Smooth muscle cell of the brain vasculature (primary cell): ENCODE measurements at places on chromosomes 13 and 19.

DNA sequence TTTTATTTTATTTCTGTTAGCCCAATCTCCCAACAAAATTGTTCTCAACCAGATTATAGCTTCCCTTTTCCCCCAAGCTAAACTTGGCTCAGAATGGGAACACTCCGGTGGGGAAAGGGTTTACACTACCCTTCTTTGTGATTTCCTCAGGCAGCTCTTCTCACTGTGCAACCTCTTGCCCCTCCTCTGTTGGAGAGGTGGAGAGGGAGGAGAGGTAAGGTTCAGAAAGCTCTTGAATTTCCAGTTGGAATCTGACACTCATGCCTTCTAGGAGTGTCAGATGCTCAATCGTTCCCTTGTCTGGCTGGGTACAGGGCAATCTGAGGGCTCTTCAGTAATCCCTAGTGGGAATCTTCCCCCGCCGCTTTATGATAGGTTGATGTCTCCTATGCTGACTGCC is 486.1 kb upstream of the KLF12 start:
- no peak for DNase-seq

DNA sequence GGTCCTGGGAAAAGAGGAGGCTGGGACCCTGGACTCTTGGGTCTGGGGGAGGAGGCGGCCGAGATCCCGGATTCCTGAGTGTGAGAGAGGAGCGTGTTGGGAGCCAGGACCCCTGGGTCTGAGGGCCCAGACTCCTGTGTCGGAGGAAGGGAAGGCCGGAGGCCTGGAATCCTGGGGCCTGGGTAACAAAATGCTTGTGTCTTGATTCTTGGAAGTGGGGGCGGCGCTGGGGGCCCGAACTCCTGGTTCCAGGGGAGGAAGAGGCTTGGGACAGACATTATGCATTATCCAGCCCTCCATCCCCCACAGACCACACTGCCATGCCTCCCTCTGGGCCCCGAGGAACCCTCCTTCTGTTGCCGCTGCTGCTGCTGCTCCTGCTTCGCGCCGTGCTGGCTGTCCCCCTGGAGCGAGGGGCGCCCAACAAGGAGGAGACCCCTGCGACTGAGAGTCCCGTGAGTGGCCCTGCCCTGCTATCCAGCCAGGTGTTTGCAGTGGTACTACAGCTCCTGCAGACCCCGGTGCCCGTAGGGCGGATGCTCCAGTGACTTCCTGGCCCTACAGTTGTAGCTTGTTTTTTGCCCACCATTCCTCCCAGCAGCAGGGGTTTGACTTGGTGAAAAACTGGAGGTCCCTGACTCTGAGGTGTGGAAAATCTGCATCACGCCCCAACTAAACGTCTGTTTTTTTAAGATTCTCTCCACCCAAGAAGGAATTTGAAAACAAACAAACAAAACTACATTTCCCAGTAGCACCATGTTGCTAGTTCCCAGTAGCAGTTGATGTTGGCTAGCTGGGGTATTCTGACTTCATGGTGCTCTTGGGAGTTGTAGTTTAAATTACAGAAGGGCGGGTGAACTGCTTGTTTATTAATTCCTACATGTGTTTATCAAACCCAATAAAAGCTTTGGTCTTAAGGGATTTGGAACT is 630 bp downstream of the NUCB1 start:
- no peak for DNase-seq

- no peak for DNase-seq
Measured at GRCh38 chr13:99199541-99200431, 868 bp upstream of the UBAC2 start.

DNA sequence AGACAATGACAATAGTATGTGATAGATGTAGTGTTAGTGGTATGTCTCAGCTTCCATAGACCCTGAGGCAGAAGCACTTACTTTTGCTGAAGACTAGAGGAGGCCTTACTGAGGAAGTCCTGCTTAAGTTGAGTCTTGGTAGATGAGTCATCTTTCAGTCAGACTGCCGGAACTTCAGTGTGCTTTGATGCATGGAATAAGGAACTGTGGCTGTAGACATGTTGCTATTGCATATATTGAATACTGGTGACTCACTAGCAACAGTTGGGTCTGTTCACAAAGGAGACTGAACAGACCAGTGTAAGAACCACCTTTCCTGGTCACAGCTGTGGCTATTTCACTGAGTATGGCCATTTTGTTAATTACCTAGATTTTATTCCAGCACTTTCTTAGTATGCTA is 1000.6 kb downstream of the OLFM4 start:
- no peak for DNase-seq

- peak; percentile 20 for DNase-seq
Measured at GRCh38 chr13:39451301-39451700, 151.7 kb downstream of the LHFPL6 start.

DNA sequence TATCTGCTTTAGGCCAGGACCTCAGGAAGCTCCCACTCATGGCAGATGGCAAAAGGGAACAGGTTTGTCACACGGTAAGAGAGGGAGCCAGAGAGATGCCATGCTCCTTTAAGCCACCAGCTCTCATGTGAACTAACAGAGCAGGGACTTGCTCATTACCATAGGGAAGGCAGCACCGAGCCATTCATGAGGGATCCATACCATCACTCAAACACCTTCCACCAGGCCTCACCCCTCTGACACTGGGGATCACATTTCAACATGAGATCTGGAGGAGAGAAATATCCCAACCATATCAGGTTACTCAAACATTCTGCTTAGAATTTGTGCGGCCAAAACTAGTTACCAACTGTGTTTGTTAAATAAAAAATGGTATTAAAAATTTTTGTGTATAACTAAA is 427.0 kb downstream of the UQCRFS1 start:
- DNase-seq = no peak

DNA sequence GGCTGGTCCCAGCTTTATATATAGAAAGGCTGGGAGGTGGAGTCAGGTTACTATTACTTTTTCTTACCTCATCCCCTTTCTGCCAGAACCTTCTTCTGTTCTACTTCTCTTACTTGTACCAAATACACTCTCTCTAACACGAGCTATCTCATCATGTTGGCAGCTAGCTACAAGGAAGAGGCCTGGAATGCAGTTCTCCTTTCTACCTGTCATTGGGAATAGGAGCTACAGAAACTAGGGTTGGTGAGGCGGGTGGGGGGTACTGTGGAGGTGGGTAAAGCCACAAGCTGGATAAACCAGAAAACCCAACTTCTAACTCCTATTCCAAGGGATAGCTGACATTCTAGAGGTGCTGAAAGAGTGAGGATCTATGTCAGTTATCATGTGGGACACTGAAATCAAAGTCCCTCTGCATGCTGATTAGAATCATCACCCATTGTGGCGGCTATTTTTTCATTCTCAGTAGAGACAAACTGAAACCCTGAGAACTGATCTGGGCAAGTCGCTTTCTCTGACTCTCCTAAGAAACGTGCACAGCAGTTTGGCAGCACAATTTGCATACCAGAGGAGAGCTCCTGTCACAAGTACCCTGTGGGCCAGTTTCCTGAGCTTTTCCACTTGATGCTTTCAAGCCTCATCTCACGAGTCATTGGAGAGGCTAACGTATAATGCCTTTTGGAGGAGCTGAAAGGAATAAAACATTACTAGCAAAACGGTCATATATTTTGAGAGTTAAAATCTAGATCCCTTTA is 358.1 kb downstream of the ENOX1 start:
- no peak for DNase-seq

DNA sequence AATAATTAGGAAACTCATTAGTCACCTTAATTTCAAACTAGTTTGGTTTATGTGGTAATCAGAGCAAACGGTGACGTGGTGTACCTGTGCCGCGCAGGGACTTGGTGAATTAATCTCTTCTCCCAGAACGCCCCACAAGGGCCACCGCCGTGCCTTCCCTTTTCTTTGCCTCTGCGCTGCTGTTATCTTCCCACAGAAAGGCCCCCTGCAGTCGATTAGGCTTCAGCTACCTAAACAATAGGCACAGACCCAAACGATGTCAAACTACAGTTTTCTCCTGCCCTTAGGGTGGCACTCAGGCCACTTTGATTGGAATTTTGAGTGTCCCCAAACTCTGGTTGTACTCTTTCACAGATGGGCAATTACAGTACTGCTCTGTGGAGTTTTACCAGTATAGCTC is 115.5 kb downstream of the GGACT start:
- no peak for DNase-seq

DNA sequence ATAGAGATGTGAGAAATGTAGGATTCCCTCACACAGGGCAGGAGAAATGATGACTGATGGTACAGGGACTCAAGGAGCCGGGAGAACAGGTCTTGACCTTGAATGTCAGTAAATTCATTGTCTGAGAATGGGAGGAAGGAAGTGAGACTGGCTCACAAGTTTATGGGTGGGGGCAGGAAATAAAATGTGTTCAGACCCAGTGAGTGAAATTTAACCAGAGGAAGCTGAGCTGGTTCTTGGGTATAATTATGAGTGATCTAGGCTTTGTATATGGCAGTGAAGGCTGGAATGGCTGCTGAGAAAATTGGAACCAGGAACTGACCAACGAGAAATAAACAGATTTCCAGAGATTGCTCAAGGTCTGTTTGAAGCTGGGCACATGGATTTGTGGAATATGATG is 6.3 kb upstream of the IGSF23 start:
- DNase-seq = no peak

DNA sequence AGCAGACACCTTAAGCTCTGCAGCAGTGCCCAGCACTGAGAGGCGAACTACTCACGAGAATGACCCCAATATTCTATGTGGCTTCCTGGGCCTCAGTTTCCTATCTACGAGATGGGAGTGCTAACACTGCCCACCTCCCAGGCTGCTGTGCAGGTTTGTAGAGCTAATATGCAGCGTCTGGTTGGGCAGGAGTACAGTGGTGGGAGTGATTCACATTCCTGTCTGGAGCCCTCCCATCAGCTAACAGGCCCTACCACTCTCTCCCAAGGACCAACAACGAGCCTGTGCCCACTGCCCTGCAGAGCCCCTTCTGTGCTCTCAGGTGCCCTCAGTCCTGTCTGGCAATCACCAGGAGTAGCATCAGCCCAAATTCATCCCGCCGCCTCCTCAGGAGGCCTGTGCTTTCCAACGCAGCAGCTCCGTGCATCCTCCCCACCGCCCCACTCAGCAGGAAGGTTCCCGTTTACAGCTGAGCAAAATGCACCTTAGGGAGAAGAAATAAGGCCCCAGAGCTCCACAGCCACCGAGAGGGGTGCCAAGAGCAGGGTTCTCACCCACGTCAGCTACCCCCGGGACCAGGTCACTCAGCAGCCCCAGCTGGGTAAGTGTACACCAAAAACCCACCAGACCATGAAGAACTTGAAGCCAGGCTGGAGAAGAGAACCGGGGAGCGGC is 6.6 kb downstream of the AKT2 start:
- no peak for DNase-seq

DNA sequence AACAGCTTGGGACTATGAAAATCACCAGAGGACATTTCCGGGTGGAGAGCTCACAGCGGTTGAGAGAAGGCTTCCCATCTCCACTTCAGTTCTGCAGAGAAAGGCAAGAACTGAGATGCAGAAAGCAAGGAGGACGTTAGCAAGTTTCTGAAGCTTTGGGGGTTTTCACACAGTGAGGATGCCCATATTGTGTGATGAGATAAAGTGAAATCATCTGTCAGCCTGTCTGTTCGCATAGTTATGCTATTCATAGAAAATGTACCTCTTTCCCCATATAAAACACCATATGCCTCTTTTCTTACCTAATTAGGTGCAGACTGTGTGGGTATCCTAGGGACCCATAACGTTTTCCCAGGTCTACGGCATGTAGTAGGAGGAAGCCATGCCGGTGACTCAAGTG is 27.5 kb downstream of the ZIC5 start:
- no peak for DNase-seq

- no peak for DNase-seq
Measured at GRCh38 chr13:44439452-44440024, 65.9 kb downstream of the SERP2 start.

GRCh38 chr19:14248578-14249011 is 42.6 kb upstream of the ADGRL1 start:
- DNase-seq = peak; percentile 31

DNA sequence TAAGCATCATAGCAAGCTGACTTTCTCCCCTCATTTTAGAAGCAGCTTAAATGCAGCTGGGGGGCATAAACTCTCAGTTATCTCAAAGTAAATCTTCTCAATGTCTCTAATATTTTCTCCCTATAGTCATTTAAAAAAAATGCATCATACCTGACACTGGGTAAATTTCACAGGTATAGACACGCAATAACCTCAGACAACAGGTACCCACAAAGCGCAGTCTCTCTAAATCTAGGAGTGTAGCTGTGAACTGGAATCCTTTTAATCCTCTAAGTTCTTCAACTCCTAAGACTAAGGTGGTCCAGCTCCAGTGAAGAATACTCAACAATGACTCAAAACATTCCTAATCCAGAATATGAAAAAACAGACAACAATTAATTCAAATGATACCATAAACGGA is 141.2 kb downstream of the MYCBP2 start:
- DNase-seq = no peak

GRCh38 chr19:32407004-32407992 is 1.7 kb downstream of the DPY19L3 start:
- no peak for DNase-seq
